ENCODE measurements at places on chromosomes 5 and 9.

GRCh38 chr9:131275332-131276093, 797 bp downstream of the FAM78A start:
- DNase-seq = no peak

- DNase-seq = no peak
Observed at GRCh38 chr5:138583984-138584637, 8.9 kb upstream of the HSPA9 start.

GRCh38 chr9:103287361-103287760, 292.2 kb downstream of the CYLC2 start:
- DNase-seq = no peak

- no peak for DNase-seq
Observed at GRCh38 chr5:11293523-11293922, 532.5 kb upstream of the DAP start.

GRCh38 chr9:37036371-37036775, 2.3 kb upstream of the PAX5 start:
- no peak for DNase-seq

GRCh38 chr5:44952376-44952775, 143.6 kb downstream of the MRPS30 start:
- no peak for DNase-seq

DNA sequence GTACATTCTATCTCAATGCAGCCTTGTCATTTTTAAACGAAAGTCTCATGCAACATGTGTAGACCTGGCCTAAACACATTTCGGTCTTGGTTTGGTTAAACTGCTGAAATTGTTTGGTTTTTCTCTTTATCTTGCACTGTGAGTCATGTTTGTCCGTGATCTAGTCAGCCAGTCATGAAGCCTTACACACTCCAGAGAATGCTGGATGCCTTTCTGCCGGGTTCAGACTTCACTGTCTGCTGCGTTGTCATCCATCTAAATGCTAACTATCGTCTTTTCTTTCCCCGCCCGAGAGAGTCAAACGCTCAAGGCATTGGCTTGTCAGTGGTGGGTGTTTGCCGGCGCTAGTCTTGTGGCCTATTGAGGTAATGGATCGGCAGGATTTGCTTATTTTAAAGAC, 1194.6 kb upstream of the WWC1 start:
- no peak for DNase-seq

DNA sequence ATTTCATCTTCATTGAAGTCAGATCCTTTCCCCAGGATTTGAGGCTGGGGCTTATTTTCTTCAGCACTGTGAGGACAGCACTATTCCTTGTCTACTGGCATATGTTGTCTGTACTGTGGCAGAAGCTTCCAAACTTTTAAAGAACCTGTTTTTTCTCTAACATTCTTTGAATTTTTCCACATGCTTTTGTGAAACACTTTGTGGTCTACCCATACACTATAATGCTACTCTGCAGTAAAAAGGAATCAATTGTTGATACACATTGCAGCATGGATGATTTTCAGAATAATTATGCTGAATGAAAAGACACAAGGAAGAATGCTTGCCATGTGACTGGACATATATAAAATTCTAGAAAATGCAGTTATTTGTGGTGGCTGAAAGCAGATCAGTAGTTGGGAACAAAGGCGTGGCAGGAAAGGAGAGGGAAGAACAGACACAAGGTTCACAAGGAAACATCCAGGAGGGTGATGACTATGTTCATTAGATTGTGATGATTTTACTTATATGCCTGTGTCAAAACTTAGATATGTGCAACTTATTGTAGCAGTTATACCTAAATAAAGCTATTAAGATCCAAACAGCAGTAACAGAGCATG, 96.8 kb downstream of the WNK2 start:
- DNase-seq = no peak

DNA sequence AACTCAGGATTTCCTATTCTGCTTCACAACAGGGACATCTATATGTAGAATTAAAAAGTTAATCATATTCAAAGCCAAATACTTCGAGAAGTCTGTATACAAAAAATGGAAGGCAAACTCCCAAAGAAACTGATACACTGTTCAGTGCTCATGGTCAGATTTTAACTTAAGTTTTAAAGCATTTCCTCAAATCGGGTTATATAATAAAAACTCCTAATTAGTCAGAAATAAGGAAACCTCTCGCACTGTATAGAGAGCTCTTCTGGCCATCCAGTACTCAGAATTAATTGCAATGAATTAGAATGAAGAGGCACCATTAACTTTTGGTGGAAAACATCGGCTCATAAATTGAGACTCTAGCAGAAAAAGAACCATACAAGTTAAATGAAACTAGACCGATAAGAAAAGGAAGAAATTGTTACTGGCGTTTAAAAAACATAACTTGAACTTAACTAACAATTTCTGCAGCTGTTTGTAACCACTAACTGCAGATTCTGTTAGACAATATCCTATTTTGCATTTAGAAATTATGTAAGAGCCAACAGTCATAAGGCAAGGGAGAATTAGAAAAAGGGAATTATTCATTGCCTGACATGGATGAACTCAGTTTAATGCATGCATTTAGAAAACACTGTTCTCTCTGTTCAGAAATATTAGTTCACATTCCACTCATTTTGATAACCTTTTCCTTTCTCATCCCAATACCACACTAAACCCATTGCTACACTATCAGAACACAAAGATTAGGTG, 96.6 kb downstream of the FNBP1 start:
- DNase-seq = no peak

DNA sequence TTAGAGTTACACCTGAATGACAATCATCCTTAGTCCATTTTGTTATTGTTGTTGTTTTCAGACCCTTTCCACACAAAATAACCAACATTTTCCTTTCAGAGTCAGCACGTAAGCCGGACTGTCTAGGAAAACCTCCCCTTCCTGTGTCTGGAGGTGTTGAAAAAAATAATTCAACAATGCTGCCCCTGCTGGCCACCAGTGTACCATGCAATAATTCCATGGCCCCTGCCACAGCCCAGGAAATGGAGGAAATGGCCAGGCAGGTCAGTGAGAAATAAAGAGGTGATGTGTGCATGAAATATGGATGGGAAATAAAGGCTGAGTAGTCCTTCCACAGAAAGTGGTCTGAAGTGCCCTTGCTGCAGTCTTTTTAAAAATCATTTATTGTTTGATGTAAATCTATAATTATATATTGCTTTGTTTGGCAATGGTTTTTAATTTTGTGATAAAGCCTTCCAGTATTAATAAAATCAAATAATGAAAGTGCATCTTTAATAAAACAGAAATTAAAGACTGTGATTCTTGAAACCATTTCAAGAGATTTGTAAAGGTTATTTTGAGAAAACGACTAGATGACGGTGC, 152.8 kb upstream of the PAPPA start:
- no peak for DNase-seq

GRCh38 chr9:21872696-21873095, 70.3 kb downstream of the MTAP start:
- DNase-seq = no peak

DNA sequence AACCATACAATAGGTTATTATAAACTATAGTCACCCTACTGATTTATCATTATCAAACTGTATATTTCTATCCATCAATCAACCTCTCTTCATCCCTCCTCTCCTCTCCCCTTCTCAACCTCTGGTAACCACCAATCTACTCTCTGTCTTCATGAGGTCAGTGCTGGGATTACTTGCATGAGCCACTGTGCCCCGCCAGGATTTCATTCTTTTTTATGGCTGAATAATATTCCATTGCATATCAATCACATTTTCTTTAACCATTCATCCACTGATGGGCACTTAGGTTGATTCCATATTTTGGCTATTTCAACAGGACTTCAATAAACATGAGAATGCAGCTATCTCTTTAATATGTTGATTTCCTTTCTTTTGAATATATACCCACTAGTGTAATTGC, 10.8 kb upstream of the PURA start:
- no peak for DNase-seq

GRCh38 chr9:37571282-37571681, 4.9 kb downstream of the FBXO10 start:
- DNase-seq = no peak

DNA sequence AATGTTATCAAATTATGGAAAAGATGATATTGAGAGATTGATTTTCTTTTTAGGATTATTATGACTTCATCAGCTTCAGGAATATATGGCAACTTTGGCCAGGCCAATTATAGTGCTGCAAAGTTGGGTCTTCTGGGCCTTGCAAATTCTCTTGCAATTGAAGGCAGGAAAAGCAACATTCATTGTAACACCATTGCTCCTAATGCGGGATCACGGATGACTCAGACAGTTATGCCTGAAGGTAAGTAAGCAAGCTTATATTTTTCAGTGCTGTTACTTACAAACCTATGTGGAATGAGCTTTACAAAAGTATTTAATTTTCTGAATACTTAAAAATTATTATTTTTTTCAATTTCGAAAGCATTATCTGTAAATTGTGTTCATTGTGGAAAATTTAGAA, 26.5 kb downstream of the HSD17B4 start:
- DNase-seq = no peak

All from ureter (tissue), 1 donor.